ENCODE measurements at places on chromosomes 4 and X.

- no peak overlapping the region for H3K27ac ChIP-seq
- no peak overlapping the region for H3K4me3 ChIP-seq
- no peak for DNase-seq
- H3K4me1 ChIP-seq, result no peaks in the 10 kb centered on the region
- no peaks in the 10 kb centered on the region for H3K36me3 ChIP-seq
These were observed 208.2 kb downstream of the TMA16 start for GRCh38 chr4:163702736-163703135.

GRCh38 chrX:18574591-18574990 is 97.3 kb downstream of the RS1 start:
- no peaks in the 10 kb centered on the region for H3K27me3 ChIP-seq
- no peak overlapping the region for H3K4me3 ChIP-seq
- H3K27ac ChIP-seq, result no peak overlapping the region
- H3K4me1 ChIP-seq, result no peaks in the 10 kb centered on the region
- no peaks in the 10 kb centered on the region for H3K36me3 ChIP-seq
- no peak for DNase-seq

GRCh38 chrX:153992180-153992579 is 19.6 kb downstream of the TMEM187 start:
- no peaks in the 10 kb centered on the region for H3K36me3 ChIP-seq
- H3K4me1 ChIP-seq, result no peaks in the 10 kb centered on the region
- DNase-seq, result no peak
- no peak overlapping the region for H3K27ac ChIP-seq
- no peak overlapping the region for H3K4me3 ChIP-seq

- no peak for DNase-seq
- no peaks in the 10 kb centered on the region for H3K4me1 ChIP-seq
- H3K4me3 ChIP-seq, result no peak overlapping the region
- H3K27me3 ChIP-seq, result no peaks in the 10 kb centered on the region
These were observed 15.3 kb downstream of the NPY1R start for GRCh38 chr4:163317110-163317509.

- no peak for DNase-seq
- H3K27me3 ChIP-seq, result no peaks in the 10 kb centered on the region
- no peaks in the 10 kb centered on the region for H3K4me1 ChIP-seq
- no peaks in the 10 kb centered on the region for H3K36me3 ChIP-seq
These were observed 70.3 kb upstream of the ARMCX2 start for GRCh38 chrX:101729986-101730385.

- no peak overlapping the region for H3K4me3 ChIP-seq
- no peaks in the 10 kb centered on the region for H3K36me3 ChIP-seq
- DNase-seq, result no peak
- H3K4me1 ChIP-seq, result peaks cover 14% of the 10 kb centered on the region
- no peak overlapping the region for H3K27ac ChIP-seq
- H3K27me3 ChIP-seq, result no peaks in the 10 kb centered on the region
These were observed 18.5 kb downstream of the PDK3 start for GRCh38 chrX:24483596-24483995.

DNA sequence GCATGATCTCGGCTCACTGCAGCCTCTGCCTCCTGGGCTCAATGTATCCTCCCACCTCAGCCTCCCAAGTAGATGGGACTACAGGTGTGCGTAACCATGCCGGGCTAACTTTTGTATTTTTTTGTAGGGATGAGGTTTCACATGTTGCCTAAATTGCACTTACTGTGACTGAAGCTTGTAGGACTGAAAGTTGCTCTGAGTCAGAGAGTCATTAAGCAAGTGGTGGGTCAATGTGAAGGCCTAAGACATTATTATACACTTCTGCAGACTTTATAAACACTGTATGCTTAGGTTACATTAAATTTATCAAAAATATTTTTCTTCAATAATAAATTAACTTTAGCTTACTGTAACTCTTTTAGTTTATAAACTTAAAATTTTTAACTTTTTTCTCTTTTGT is 170.2 kb downstream of the FAT4 start:
- H3K4me3 ChIP-seq, result no peak overlapping the region
- no peak for DNase-seq
- no peaks in the 10 kb centered on the region for H3K4me1 ChIP-seq
- H3K27me3 ChIP-seq, result no peaks in the 10 kb centered on the region
- H3K27ac ChIP-seq, result no peak overlapping the region

GRCh38 chrX:15600745-15601144 is at the start of gene ACE2:
ACE2 (minus strand) TSS chrX:15600960; CDS start chrX:15600911, 49 bp downstream.
- DNase-seq, result no peak
- H3K27ac ChIP-seq, result no peak within 1 kb of the TSS
- no peaks in the 10 kb centered on the region for H3K4me1 ChIP-seq
- H3K4me3 ChIP-seq, result no peak within 1 kb of the TSS

DNA sequence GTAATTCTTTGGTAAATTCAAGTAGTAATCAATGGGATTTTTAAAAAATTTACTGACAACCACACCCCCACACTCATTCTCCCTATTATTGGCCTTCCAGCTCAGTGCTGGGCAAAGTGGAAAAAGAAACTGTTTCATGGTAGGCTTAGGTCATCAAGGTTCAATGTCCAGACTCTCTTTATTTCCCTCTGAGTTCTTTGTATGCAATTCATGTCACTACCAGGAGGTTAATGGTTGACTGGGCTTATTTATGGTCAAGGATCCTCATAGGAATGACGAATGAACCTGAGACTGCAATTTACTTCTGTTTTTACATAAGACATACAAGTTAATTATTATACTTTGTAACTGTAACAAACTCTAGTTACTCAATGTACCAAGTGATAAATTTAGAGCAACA is 403.2 kb downstream of the KLHL13 start:
- no peaks in the 10 kb centered on the region for H3K27me3 ChIP-seq
- no peaks in the 10 kb centered on the region for H3K4me1 ChIP-seq
- DNase-seq, result no peak
- no peaks in the 10 kb centered on the region for H3K36me3 ChIP-seq
- no peak overlapping the region for H3K27ac ChIP-seq

- H3K27me3 ChIP-seq, result no peaks in the 10 kb centered on the region
- H3K4me3 ChIP-seq, result no peak overlapping the region
- no peaks in the 10 kb centered on the region for H3K36me3 ChIP-seq
- no peak overlapping the region for H3K27ac ChIP-seq
These were observed 265.7 kb upstream of the PCDH7 start for GRCh38 chr4:30454504-30454903.

DNA sequence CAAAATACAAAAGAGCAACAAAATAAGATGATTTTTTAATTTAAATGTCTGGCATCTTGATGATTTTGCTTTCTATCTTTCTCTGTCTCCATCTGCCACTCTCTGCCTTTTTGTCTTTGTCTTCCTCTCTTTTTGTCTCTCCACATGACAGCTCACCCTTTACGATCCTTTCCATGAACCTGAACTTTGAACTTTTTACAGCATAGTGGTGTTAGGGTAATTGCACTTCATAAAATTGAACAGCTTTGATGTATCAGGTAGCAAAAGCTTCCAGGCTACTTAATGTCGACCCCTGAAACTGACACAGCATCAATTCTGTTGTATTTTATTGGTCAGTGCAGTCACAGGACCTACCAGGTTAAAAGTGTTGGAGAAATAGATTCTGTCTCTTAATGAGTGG is 1517.0 kb downstream of the ADGRL3 start:
- no peaks in the 10 kb centered on the region for H3K27me3 ChIP-seq
- no peaks in the 10 kb centered on the region for H3K36me3 ChIP-seq
- H3K27ac ChIP-seq, result no peak overlapping the region
- H3K4me1 ChIP-seq, result no peaks in the 10 kb centered on the region

- no peaks in the 10 kb centered on the region for H3K27me3 ChIP-seq
- no peaks in the 10 kb centered on the region for H3K36me3 ChIP-seq
- DNase-seq, result no peak
- H3K4me1 ChIP-seq, result no peaks in the 10 kb centered on the region
These were observed 1.8 kb upstream of the CXCL5 start for GRCh38 chr4:74000301-74000700.

- no peak overlapping the region for H3K27ac ChIP-seq
- H3K4me3 ChIP-seq, result no peak overlapping the region
- H3K4me1 ChIP-seq, result no peaks in the 10 kb centered on the region
- DNase-seq, result no peak
These were observed 59.4 kb upstream of the GRPR start for GRCh38 chrX:16063921-16064320.

DNA sequence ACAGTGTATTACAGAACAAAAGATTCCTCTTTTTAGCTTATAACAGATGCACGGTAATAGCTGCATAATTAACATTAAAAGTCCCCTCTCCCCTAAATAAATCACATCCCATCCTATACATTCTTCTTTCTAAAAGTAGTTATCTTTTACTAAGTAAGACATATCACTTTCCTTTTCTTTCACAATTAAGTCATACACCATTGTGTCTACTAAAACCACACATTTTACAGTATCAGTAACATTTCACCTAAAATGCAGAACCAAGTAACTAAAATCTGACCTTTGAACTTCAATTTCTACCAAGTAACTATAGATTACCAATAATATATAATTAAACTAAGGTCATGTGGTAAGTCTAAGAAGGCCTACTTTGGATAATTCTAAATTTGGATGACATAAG is 14.2 kb downstream of the DHX15 start:
- H3K27me3 ChIP-seq, result no peaks in the 10 kb centered on the region
- no peak for DNase-seq
- peaks cover 56% of the 10 kb centered on the region for H3K36me3 ChIP-seq
- H3K4me3 ChIP-seq, result peak overlapping the region; percentile 56
- H3K4me1 ChIP-seq, result peaks cover 35% of the 10 kb centered on the region

- H3K36me3 ChIP-seq, result no peaks in the 10 kb centered on the region
- H3K27me3 ChIP-seq, result no peaks in the 10 kb centered on the region
- no peak overlapping the region for H3K27ac ChIP-seq
These were observed 103.6 kb downstream of the SORBS2 start for GRCh38 chr4:185708348-185708747.

DNA sequence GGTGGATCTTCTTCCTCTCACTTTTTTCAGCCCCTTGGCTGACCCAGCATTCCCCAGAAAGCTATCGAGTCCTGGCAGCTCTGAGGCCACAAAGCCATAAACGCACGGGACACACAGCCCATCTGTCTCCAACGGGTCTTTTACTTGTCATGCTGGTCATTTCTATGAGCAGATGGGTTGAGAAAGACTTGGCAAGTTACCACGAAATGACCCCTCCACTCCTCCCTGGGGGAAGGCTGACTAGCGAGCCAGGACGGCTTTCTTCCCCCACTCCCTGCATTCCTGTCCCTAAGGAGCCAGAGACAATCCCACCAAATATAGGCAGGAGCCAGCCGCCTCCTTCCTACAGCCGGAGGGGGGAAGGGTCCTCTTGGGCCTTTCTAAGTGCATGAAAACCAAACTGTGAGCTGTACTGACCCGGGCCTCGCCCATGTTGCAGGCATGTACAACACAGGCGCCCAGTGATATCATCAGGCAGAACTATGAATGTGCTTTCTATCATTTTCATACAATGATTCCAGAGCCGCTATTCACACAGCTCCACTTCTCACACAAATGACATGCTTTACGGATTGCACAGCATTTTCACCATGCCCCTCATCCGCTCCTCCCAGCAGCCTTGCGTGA is 28.6 kb downstream of the AFAP1 start:
- H3K27ac ChIP-seq, result no peak overlapping the region
- no peaks in the 10 kb centered on the region for H3K36me3 ChIP-seq
- no peak overlapping the region for H3K4me3 ChIP-seq
- DNase-seq, result no peak
- H3K4me1 ChIP-seq, result no peaks in the 10 kb centered on the region

DNA sequence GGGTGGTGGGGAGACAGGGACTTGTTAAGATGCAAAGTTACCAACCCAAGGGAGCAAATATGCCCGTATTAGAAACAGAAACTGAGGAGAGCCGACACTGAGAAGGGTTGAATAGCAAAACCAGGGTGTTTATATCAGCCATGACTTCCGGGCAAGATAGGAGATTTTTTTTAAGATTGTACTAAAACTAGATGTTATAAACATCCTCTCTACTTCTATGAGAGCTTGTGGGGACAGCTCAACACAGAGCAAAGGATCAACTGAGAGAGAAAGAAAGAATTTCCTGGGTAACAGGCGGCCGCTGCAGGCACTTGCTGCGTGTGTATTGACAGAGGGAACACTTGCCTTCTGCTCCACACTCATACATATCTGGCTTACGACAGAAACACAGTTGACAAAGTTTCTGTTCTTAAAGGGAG is 49.1 kb upstream of the FBXW7 start:
- H3K4me1 ChIP-seq, result peaks cover 28% of the 10 kb centered on the region
- peak overlapping the region; percentile 73 for H3K27ac ChIP-seq
- H3K4me3 ChIP-seq, result peak overlapping the region; percentile 74
- H3K27me3 ChIP-seq, result no peaks in the 10 kb centered on the region
- no peaks in the 10 kb centered on the region for H3K36me3 ChIP-seq
- peak; percentile 74 for DNase-seq

- no peak overlapping the region for H3K27ac ChIP-seq
- no peaks in the 10 kb centered on the region for H3K4me1 ChIP-seq
- H3K27me3 ChIP-seq, result no peaks in the 10 kb centered on the region
- H3K36me3 ChIP-seq, result peaks cover 4% of the 10 kb centered on the region
- no peak for DNase-seq
These were observed 52.4 kb downstream of the SCFD2 start for GRCh38 chr4:53313510-53313909.

- H3K4me3 ChIP-seq, result no peak overlapping the region
- H3K36me3 ChIP-seq, result peaks cover 19% of the 10 kb centered on the region
- H3K27ac ChIP-seq, result no peak overlapping the region
These were observed 492.1 kb downstream of the IL15 start for GRCh38 chr4:142128529-142128928.

DNA sequence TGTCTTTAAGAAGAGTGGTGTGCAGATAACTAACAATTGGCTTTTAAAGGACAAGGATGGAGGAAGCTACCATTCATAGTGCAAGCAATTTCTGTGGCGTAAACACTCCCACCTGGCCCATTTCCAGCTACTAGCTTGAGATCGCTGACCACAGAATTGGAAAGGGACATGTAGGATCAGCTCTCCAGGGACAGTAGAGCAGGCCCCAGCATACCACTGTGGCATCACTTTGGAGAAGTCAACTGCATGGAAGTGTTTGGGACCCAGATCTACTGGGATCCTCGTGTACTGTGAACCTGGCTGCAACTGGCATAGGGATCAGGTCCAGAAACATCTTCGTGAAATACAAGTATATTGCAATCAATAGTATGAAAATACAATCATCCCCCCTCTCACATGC is 515.0 kb downstream of the INPP4B start:
- H3K36me3 ChIP-seq, result no peaks in the 10 kb centered on the region
- no peak overlapping the region for H3K4me3 ChIP-seq
- no peak for DNase-seq
- H3K27ac ChIP-seq, result no peak overlapping the region

DNA sequence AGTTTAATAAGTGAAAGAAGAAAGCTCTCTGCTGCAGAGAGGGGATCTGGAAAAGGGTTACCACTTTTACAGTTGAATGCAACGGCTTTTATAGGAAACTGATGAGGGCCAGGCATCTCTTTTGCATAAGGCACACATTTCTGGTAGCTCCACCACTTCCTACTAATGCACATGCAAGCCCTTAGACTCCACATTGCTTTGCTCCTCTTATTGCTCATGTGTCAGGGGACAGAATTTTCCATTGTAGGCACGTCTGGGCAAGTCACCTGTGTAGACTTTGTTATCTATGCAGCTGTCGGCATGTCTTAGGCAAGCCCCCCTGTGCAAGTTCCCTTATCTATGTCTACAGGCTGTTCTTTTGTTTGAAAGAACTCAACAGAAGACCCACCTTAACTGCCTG is 294.6 kb upstream of the STS start:
- H3K27ac ChIP-seq, result no peak overlapping the region
- H3K4me3 ChIP-seq, result no peak overlapping the region
- no peaks in the 10 kb centered on the region for H3K27me3 ChIP-seq
- no peaks in the 10 kb centered on the region for H3K36me3 ChIP-seq

Data from CD4-positive, CD25-positive, alpha-beta regulatory T cell (primary cell).